ENCODE measurements at places on chromosomes 12 and 14.

GRCh38 chr14:36052063-36052462, 124.5 kb downstream of the PTCSC3 start:
- no peak for DNase-seq

GRCh38 chr14:21049271-21049673, 7.1 kb downstream of the RNASE7 start:
- no peak for DNase-seq

DNA sequence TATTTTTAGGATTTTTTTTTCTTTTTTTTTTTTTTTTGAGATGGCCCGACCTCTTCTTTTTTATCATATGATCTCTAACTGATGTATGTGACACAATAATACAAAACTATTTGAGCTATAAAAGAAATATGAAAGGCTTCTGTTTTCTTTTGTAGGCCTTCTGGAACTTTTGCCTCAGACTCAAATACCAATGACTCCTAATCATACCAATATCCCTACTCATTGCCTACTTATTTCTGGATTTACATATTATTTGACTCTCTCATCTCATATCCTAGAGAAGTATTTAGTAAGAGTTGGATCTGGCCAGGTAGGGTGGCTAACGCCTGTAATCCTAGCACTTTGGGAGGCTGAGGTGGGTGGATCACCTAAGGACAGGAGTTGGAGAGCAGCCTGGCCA, 12.7 kb upstream of the WDR89 start:
- DNase-seq: no peak

DNA sequence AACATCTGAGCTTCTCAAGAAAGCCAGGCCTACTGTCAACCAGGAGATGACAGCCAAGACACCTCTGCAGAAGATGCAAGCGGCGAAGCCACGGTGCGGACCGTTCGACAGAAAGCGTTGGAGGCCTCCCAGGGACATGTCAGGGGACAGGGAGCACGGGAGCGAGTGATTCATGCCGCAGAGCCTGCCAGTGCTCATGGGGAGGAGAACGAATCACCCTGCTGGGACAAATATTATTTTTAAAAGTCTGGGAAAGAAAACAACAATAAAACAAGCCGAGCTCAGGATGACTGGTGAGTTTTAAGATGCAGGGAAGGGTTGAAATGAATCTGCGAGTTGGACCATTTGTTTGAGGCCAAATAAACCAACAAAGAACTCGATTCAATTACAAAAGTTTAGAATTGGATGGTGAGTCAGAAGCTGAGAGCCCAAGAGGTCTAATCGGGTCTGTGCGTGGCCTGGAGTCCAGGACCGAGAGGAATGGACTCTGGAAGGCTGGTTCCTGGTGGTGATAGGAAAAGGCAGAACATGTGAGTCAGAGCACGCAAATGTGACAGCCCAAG, 91.0 kb downstream of the RBM19 start:
- DNase-seq: no peak

DNA sequence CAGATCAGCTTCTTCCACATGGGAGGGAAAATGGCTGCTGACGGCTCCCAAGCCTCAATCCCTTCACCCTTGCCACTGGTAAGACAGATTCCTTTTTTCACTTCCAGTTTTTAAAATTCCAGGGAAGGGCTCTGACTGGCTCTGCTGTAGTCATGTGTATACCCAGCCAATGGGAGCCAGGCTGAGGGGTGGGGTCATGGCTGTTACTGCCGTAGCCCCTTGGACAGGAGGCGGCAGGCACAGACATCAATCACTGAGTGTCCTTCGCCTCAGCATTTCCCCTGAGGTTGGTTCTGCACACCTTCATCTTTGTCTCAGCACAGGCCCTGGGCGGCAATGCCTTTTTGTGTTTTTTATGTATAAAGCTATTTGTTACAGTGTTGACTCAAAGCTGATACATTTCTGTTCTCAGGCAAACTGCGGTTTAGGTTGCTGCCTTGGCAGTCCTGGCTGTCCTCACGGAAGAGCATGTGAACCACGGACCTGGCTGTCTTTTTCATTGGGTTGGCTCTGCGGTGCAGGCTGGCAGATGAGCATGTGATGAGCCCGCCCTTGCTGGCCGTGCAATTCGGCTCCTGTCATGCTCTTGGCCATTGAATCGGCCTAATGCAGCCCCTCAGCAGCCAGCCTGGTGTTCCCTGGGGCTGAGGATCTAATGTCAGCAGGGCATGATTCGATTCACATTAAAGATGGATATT, 74.3 kb downstream of the PPM1A start:
- DNase-seq: no peak

All from HFF-Myc (cell line).